HEK293T (cell line): ENCODE measurements at places on chromosomes 3 and 15.

- peak; percentile 57 for DNase-seq
Observed at GRCh38 chr3:135456108-135456790, 509.3 kb upstream of the PPP2R3A start.

- DNase-seq = no peak
Observed at GRCh38 chr3:30628205-30628900, 22.0 kb downstream of the TGFBR2 start.

DNA sequence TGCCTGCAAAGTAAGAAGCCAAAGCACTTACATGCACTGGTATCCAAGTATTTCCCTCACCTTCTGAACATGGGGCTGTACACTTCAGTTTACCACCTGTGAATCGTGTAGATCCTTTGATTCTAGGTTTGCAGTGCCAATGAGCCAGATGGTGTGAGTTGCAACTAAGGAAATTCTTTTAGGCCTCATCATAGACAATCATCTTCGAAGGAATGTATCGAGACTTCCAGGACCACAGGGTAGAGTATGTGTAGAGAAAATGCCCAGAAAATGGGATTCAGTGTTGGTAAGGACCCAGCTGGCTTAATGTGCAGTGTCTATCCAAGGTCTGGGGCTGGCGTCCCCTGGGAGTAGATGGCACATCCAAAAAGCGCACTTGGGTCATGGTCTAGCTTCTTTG, 323.2 kb upstream of the TPM1 start:
- no peak for DNase-seq

- DNase-seq = peak; percentile 25
Observed at GRCh38 chr3:179146911-179147513, 1.1 kb upstream of the PIK3CA start.

GRCh38 chr3:168100777-168101492, 5.2 kb upstream of the GOLIM4 start:
- no peak for DNase-seq
